ENCODE measurements at places on chromosomes 11 and 22.

DNA sequence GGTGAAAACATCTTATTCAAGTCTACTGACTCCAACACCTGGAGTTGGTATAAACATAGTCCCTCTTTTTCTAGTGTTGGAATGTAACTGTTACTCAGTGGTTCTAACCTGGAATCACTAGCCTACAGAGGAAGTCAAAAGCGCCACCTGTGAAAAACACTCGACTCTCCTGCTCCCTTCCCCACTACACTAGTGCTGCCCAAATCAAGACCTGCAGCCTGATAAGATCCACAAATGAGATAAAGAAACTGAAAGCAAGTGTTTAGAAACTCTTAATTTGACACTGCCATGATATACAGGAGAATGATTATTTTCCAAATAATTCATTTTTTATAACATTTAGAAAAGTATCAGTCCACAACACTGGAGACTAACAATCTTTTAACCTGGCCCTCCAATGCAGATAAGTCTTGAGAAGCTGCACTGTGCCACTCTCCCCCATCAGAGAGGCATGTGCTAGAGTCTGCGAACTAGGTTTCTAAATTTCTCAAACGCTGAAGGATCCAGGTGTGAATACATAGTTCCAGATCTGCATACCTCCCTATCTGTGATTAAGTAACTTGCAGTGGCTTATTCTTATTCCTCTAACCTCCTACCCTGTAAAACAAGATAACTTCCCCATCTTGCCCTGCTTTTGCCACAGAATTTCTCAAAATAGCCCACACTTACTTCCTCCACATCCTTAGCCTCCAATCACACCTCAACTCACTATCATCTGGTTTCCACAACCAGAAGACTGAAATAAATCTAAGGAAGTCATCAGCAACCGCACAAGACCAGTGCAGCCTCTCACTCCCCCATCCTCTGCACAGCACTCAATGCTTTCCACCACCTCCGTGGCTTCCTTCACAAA lies 88.1 kb downstream of the RRAS2 start:
- no peak for DNase-seq

GRCh38 chr11:3232956-3233355 lies 739 bp upstream of the MRGPRE start:
- no peak for DNase-seq

GRCh38 chr11:64803158-64803845 lies at the start of gene MAP4K2:
Gene MAP4K2, minus strand, starts transcription at chr11:64803214. Its CDS starts 65 bp downstream, at chr11:64803149.
- peak; percentile 77 for DNase-seq

- DNase-seq = no peak
These were observed 83.4 kb downstream of the MRTFA start for GRCh38 chr22:40553014-40553554.

DNA sequence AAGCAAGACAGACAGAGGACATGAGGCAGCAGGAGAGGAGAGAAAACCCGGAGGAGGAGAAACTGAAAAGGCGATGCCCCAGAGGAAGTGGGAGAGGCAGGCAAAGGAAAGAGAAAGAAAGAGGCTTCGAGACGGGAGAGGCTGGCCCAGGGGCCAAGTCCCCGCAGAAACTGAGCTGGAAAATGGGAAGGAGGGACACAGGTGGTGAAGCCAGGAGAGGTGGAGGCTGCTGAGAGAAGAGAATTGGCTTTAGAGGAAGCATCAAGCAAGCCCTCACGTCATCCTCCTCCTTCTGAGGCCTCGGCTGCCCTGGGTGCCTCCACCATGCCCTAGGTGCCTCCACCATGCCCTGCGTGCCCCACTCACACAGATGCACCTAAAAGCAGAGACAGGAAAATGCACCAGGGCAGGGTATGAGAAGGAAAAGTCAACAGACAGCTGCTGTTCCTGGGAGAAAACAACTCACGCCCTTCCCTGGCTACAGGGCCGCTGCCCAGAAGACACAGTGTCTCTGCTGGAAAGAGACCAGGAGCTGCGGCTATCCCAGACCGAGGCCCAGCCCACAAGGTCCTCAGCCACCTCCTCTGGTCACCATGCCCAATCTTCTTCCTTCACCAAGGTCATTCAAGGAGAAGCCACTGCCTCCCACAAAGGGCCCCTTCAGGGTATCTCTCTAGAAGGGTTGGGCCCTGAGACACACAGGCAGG lies 14.3 kb downstream of the FXYD6 start:
- DNase-seq = no peak

GRCh38 chr22:38829485-38829884 lies 14.3 kb downstream of the NPTXR start:
- DNase-seq = no peak

- DNase-seq = no peak
These were observed 960 bp downstream of the TSSC4 start for GRCh38 chr11:2401436-2401984.

DNA sequence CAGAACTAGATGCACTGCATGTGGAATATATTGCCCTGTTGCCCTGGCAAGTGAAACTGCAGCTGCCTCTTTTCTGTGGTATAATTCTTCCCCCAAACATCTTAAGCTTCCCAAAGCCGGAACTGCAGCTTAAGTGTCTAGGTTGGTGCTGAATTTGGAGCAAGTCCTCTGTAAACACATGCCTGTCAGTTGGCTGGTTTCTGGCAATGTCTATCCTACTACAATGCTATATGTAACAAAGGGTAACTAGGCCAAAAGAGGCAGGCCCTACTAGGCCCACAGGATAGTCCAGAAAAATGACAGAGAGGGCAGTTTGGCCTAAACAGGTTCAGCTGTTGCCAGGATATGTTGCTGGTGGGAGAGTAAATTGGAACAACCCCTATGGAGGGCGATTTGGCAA lies 27.9 kb downstream of the ASCC2 start:
- no peak for DNase-seq

All from amygdala (tissue), 56 donors.